Ascending aorta (tissue), 2 donors: ENCODE measurements at places on chromosomes 11 and 22. TPM values are rescaled to one million over a fixed set of nuclear protein-coding genes. Genes with fewer than 3 reads are reported as not detected.

The TRIM29 gene
- 0.43 TPM for total RNA-seq

The PIH1D2 gene
- total RNA-seq, result not detected

The RASD2 gene
- 6.6 TPM for total RNA-seq

The DGAT2 gene
- total RNA-seq, result 26.2 TPM

The MIEF1 gene
- 22.5 TPM for total RNA-seq

The TPCN2 gene
- 24.9 TPM for total RNA-seq

The MS4A8 gene
- total RNA-seq, result not detected

The MALAT1 gene
- 8,553 TPM for total RNA-seq

The APOA4 gene
- total RNA-seq, result 14.3 TPM

- no peak for DNase-seq
Observed at GRCh38 chr11:115267871-115268270, 236.3 kb downstream of the CADM1 start.

GRCh38 chr11:72333661-72334060, 89.7 kb upstream of the PHOX2A start:
- DNase-seq, result no peak

GRCh38 chr11:125591649-125592304, 875 bp upstream of the STT3A start:
- no peak for DNase-seq

DNA sequence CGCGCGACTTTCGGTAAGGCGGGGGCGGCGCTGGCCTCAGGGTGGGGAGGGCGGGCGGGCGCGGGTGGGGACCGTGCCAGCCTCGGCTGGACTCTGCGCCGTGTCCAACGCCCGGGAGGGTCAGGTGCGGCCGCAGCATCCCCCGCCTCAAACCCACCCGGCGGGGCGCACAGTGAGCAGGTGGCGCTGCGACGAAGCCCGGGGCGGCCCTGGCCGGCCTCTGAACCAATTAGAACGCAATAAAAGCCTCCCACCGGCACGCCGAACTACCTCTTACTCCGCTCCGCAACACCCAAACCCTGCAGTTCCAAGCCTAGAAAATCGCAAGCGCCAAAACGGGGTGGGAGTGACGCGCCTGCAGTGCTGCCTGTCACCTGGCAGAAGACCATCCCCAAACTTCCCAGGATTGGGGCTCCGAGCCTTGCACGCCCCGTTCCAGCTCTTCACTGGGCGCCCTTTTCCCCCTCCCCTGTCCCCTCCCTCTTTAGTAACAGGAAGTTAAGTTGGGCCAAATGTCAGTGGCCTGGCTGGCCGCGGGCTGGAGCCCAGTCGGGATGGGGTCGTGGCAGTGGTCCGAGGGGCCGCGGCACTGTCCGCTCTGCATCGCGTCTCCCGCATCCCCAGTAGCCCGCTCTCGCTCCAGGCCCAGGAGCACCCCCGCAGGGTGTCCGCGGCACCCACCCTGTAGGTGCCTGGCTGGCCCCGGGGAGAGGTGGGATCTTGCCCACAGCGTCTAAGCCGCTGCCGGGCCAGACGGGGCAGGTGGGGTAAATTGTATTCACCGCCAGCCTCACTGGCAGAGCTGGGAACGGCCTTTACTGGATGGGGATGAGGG, 541 bp downstream of the MICAL2 start:
- DNase-seq, result no peak

GRCh38 chr22:24419475-24419850, 7.9 kb upstream of the ADORA2A start:
- no peak for DNase-seq

DNA sequence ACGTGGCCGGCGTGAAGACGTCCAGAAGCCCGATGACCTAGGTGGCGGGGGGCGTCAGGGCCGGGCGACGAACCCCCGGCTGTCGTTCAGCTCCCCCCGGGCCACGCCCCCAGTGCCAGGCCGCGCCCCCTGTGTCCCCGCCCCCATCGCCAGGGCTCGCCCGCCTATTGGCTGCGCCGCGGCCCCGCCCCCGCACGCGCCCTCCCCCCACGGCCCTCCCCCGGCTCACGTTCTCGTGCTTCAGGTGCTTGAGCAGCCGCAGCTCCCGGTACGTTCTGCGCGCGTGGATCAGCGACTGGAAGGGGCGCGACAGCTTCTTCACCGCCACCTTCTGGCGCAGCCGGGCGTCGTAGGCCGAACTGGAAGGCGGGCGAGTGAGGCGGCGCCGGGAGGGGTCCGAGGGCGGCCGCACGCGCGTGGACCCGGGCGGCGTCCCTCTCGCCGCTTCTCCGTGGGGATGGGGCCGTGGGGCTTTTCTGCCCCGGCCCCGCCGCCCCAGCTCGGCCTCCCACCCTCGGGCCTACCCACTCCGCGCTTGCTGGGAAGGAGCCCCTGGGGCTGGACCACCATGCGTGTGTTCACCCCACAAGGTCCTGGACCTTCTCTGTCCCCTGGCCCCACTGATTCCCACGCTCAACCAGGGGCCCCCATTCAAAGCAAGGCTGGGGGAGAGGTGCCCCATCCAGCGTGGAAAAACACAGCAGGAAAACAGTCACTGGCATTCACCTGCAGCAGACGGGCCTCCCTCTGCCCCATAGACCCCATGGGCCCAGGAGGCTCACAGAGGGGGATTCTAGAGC, 2.4 kb downstream of the MAPK11 start:
- no peak for DNase-seq

DNA sequence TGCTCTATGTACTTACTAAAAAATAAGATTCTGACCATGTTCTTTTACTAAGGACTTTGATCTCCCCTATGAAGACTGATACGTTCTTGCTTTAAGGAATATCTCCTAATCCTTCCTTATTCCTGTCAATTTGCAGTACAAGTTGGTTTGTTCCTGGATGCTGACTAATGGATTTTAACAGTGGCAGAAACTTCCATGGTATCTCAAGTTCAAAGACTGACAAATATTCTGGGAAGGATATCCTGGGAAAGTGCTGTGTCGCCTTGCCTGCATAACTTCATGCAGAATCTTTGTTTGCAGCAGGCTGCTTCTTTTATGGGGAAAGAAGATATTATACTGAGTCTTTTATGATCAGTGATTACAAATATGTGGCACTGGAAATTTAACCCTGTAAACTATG, 8.4 kb upstream of the OR52J3 start:
- DNase-seq, result no peak

- no peak for DNase-seq
Observed at GRCh38 chr22:26689513-26690301, 32.3 kb downstream of the MIAT start.

- DNase-seq, result no peak
Observed at GRCh38 chr11:80146232-80146631, 705.4 kb upstream of the TENM4 start.

DNA sequence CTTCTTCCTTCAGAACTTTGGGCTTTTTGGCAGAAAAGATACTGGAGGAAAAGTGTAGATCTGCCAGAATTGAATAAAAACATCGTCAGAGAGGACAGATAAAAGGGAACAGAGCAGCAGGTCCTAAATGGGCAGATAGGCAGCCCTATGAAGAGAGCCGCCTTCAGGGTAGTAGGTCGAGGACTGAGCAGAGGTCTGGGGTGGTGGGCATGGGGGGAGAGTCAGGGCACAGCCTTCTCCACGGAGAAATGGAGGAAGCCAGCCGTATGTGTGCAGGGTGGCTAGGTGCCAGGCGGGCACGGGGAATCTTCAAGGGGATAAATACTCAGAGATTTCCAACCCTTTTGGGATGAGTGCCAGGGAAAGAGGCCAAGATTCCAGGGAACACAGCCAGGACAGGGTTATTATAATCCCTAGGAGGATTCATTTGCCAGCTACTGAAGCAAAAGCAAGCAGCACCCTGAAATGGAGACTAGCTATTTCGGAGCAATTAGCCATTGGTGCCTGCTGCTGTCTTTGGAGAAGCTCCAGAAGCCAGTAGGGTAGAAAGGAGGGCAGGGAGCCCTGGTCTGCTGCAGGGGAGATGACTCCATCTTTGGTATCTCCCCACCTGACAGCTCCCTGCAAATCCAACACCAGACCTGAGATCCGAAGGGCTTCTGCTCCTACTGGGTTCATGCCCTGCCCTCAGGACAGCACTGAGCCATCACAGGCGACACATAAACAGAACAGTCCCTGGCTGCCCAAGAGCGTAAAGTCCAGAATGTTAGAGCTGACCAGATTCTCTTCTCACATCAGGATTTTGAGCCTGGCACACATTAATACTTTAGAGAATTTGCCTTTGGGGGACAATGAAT, 174.5 kb upstream of the NTM start:
- no peak for DNase-seq

GRCh38 chr11:69055212-69055586, 6.5 kb downstream of the TPCN2 start:
- no peak for DNase-seq

GRCh38 chr11:134152696-134153095, 71.1 kb downstream of the NCAPD3 start:
- no peak for DNase-seq

DNA sequence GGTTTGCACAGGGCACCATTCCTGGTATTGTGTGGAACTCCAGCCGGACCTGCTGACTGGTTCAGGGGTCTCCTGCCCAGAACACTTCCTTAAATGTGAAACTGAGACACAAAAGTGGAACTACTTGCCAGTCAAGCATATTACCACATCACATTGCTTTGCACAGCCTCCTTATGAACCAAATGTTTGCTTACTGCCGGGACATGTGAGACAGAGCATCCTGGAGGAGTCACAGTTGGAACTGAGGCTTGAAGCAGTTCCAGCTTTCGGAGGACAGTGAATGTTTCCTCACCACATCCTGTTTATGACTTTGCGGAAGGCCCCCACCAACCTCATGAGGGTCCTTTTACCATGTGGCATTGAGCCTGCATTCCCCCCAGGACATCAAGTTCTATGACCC, 105.8 kb upstream of the ARHGAP42 start:
- DNase-seq, result no peak

DNA sequence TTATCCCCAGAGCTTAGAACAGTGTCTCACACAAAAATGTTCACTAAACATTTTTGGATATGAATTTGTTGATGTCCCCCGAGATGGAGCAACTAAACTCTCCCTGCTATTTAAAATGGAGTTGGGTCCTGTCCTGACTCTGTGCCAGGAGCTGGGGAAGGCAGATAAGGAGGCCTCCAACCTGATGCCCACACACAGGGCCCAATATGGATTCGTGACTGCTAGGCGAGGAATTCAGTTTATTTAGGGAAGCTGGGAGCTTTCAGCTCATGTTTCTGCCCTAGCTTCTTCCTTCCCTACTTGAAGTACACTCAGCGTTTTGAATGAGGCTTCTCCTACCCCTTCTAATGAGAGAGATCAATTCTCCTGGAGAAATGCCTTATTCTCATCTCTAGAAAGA, 373.0 kb upstream of the LARGE1 start:
- no peak for DNase-seq

- DNase-seq, result no peak
Observed at GRCh38 chr11:10460611-10461275, 5.7 kb downstream of the AMPD3 start.

GRCh38 chr11:60810569-60810968, 25.4 kb downstream of the MS4A10 start:
- no peak for DNase-seq

- no peak for DNase-seq
Observed at GRCh38 chr11:35953081-35953760, 9.4 kb downstream of the LDLRAD3 start.
